ENCODE measurements at places on chromosomes 4 and X.

GRCh38 chrX:29690061-29690460 is 525.3 kb upstream of the MAGEB2 start:
- DNase-seq: no peak

- no peak for DNase-seq
Measured at GRCh38 chr4:138449938-138450337, 207.8 kb upstream of the SLC7A11 start.

DNA sequence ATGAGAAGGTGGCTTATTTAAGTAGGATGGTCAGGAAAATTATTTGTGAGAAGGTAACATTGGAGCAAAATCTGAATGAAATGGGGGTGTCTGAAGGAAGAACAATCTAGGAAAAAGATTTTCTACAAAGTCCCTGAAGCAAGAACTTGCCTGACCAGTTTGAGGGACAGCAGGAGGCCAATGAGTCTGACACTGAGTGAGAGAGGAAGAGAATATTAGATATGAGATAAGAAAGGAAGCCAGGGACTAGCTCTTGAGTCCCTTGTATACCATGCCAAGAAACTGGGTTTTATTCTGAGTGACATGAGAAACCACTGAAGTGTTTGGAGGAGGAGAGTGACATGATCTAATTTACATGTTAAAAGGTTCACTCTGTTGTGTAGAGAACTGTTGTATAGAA is 1478.9 kb downstream of the RPA4 start:
- DNase-seq: no peak

GRCh38 chr4:75243570-75243969 is 270.6 kb downstream of the RCHY1 start:
- no peak for DNase-seq

DNA sequence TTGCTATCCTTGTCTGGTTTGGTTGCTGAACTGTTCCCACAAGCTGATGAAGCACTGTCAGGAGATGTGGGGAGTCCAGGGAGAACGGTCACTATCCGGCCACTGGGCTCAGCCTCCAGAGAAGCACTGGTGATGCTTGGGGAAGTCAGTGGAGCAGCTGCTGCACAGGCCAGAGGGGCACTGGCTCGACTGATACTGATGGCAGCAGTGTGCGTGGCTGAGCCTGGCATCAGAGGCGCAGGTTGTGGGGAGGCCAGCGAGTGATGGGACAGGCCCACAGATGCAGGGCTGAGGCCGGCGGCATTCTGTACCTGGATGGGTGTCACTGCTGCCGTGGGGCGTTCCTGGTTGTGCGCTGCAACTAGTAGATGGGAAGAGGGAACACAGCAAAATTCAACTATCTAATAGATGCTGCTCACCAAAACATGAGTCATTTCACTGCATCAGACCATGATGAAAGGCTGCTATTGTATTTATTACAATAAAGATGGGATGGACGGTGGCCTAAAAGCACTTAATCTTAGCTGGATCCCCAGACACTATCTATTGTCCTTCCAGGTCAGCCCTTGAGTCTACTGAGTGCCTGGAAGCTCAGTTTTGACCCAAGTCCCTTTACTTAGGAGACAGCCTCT is 106.3 kb upstream of the CBR4 start:
- DNase-seq: no peak

- DNase-seq: no peak
Measured at GRCh38 chrX:57651169-57651919, 28.7 kb downstream of the NLRP2B start.

GRCh38 chr4:148843625-148844024 is 401.4 kb upstream of the NR3C2 start:
- no peak for DNase-seq

- DNase-seq: no peak
Measured at GRCh38 chrX:106862972-106863688, 40.0 kb downstream of the RIPPLY1 start.

- no peak for DNase-seq
Measured at GRCh38 chr4:56752985-56753384, 68.5 kb downstream of the SPINK2 start.

- no peak for DNase-seq
Measured at GRCh38 chr4:13903061-13903460, 275.5 kb upstream of the BOD1L1 start.

DNA sequence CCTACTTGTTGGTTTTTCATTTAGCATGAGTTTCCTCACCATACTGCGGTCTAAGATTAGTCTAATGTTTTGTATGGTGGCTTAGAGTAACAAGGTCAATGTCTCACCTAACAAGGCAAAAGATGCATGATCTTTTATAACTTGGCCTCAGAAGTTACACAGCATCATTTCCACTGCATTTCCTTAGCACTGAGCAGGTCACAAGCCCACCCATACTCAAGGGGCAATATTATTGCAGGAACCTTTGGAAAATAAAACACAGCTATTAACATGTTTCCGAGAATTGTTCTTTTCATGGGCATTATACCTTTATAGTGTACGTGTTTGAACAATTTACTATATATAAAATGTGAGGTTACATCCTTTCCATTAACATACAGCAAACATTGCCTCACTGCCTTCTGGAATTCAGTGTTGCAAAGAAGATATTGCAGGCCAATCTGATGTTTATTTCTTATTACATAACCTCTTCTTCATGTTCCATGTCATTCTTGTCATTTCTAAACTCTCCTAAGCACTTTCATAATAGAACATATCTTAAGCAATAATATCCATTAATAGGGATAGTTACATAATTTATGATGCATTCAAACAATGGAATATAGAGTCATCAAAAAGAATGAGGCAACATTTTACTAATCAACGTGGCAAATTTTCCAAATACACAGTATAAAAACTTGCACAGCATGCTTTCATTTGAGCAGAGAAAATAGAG is 153.8 kb downstream of the AREG start:
- DNase-seq: no peak

DNA sequence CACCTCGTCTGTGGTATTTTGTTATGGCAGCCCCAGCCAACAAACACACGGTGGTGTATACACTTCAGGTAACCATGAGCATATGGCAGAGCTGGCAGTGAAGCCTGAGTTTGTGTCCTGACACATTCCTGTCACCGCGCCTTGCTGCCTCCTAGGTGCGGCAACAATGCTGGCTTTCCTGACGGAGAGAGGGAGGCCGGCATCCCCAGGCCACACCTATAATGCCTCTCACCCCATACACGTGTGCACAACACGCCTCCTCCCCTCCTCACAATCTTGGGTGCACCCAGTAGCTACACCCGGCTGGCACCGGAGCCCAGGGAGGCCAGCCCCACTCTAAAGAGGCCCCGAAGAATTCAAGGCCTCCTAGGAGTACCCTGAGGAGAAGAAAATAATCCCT is 158.5 kb downstream of the NSUN7 start:
- no peak for DNase-seq

DNA sequence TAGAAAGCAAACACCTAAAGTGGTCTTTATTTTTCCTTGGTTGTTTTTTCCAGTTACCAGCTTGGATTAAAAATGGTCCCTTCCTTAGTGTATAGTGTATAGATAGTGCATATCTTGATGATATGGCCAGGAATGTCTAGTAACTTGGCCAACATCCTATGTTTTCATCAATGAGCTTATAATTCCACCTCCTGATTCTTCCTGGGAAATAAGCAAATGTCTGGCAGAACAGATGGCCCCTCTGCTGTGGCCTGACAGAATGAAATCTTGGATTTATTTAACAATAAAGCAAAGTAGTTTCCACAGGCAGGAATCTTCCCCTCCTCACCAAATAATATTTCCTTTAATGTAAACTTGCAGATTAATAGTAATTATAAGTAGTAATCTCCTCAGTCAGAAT is 6.1 kb downstream of the SCARB2 start:
- no peak for DNase-seq

GRCh38 chr4:53476232-53477037 is 99.0 kb downstream of the FIP1L1 start:
- no peak for DNase-seq

DNA sequence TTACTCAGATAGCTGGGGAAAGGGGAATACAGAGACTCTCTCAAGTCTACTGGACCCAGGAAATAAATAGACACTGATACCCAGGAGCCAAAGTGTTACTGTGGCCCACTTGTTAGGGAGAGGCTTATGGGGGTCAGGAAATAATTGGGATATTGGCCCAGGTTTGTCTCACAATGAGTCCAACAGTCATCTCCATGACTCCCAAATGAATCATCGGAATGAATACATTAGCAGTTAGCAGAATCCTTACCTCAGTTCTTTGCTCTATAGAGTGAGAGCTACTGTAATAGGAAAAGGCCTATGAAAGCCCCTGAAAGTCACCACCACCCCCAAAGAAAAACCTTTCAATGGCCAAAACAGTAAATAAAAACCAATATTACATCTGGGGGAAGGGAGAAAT is 42.4 kb upstream of the ARHGEF6 start:
- no peak for DNase-seq

GRCh38 chr4:53005149-53005546 is 143.0 kb downstream of the RASL11B start:
- DNase-seq: no peak

- no peak for DNase-seq
Measured at GRCh38 chr4:36841583-36842326, 402.8 kb upstream of the NWD2 start.

DNA sequence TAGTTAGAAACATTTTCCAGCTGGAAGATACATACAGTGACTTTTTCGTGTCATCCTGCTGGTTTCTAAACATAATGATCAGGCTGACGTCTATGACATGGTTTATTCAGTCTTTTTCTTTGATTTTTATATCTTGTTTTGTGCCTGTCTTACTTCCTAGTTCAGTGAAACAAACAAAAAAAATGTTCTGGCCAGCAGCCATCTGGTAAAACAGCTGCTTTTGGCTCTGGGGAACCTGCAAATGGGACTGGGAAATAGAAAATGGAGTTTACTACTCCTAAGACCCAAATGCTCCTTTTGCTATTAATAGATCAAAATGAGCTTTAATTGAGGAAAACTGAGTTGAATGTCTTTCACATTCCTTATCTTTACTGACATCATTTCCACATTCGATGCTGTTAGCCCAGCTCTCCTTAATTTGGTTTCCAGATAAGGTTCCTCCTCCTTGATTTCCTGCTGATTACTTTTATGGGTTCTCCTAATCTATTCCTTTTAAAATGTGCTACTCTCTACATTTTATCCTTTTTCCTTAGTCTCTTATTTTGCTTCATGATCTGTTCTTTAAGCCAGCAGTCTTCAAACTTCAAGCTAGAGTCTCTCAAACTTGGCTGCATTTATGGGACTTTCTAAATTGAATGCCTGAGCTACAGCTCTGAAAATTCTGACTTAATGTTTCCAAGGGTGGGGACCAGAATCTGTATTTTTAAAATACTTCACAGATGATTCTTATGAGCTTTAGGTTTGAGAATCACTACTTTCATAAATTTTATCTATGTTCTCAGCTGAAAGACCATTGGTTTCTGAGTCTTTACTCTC is 499.5 kb downstream of the ANKRD50 start:
- no peak for DNase-seq

DNA sequence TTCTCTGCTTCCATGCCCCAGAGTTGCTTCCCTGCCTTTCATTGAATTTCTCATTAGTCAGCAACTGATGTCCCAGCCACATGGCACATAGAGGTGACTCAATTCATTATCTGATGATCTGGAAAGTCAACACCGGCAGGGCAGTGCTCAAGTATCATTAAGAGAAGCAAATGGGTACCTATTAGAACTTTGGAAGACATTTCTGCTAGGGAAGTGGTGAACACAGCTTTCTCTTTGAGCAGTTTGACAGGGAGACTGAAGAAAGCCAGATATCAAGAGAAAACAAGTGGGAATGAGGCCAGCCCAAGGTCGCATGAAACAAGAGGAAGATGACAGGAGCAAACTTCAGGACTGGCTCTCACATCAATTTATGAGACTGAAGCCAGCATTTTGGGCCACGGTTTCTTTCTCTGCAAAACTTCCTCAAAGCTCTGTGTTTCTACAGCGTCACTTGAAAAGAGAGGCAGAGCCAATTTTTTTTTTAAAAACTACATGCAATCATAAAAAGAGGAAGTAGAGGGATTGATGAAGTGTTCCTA is 108.3 kb upstream of the RPS6KA3 start:
- no peak for DNase-seq

DNA sequence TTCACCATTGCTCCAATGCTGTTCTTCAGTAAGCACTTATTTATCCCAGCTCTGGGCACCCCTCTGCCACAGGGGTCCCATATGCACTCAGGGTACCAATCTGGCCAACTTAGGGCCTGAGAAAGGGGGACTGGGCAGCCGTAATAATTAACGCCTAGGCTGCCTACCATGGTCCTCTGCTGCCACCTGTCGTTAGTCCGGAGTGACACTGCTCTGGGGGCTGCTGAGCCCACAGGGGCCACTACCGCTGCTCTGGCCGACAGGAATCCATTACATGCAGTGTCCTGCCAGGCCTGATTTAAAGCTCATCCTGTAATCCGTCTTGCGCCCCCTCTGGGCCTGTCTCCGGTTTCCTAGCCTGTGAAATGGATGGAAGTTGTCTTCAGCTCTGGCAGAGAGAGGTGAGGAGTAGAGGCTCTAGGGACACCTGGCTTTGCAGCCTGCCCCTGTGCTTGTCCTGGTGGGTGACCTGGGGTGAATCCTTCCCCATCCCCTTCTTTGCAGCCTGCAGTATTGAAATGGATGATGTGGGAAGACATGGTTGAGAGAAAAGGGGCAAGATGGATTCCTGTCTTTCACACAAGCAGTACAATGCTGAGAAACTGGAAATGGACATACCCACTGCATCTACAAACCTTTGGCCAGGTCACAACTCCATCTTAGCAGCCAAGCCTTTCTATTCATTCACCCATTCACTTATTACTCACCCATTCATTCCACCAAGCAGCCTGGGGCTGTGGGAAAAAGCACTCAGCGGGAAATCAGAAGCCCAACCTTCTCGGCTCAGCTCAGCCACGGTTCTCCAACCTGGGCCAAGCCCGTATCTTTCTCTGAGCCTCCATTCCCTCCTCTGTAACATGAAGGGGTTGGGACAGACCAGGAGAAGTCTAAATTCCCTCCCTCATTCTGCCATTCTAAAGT is 116.3 kb upstream of the NALF2 start:
- no peak for DNase-seq

DNA sequence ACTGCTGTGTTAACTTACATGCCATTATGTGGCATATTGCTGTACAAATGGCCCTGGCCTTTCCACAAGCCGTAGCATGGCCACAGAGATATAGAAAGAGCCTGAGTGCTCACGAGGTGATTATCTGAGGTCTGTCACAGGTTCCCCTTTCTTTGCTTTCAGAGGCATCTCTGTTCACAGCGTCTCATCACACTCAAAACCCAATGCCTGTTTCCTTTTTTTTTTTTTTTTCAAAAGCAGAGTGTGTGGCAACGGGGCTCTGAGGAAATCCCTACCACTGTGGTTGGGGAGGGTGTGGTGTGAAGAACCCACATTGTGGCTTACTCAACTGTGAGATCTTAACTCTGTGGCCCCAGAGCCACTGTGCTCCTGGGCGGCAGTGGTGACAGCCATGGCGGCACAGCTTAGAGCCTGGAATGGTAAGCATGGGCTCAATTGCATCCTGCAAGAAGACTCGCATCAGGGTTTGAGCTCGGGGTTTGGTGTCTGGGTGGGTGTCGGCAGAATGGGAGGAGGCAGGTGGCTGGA is 30.8 kb downstream of the RTL5 start:
- DNase-seq: peak; percentile 53

GRCh38 chrX:123797543-123798447 is 62.1 kb upstream of the XIAP start:
- DNase-seq: no peak

All from activated T-helper 1 cell treated with Interleukin-2 at 50 U/mL for 16 hours (primary cell).